ENCODE measurements at places on chromosomes 3 and 15.

DNA sequence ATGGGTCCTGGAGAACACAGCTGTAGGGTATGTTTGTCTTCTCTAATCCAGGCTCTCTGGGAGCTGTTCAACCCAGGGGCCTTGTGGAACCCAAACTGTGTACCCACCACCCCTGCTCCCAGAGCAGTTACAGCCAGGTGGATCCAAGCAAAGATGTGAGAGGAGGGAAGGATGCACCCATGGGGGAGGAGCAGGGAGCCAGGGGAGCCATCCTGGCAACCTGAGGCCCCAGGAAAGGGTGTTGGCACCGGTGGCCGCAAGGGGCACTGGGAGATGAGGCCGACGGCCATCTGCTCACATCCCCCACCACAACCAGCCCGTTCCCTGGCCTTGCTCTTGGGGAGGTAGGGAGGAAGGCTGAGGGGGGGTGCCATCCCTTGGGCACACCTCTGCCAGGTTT is 43.2 kb downstream of the CMTM6 start:
- no peak for DNase-seq

GRCh38 chr3:141383555-141384129 is 15.3 kb downstream of the ZBTB38 start:
- DNase-seq = no peak

- DNase-seq = no peak
Measured at GRCh38 chr3:183517607-183518006, 37.9 kb downstream of the KLHL6 start.

DNA sequence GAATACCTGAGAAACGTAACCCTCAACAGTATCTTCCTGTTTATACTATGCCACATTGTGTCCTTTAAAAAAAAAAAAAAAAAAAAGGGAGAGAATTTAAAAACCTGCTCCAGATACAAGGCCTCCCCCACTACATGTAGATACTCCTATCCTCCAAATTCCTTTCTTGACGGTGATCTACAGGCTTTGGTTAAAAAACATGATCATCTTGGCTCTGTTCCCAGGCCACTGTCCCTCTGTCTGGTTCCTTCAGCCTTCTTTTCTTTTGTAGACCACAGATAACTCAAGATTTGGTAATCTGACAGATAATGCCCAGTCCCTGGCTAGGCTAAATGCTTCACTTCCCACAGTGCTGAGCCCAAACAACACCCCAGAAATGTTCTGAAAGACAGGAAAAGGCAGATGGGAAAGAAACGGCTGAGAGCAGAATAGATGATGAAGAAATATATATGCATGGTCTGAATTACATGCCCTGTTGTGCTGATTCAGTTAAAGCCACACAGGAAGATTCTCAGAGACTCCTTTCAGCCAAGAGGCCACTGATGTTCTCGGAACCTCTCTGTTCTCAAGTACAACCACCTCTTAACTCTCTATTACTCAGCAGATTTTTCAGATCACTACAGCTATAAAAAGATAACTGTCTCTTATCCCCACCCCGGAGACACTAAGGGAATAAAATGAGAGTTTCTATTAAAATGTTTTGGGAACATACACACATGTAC is 48.3 kb downstream of the NPTN start:
- no peak for DNase-seq

GRCh38 chr3:183028416-183028815 is 48.1 kb upstream of the DCUN1D1 start:
- DNase-seq = no peak

DNA sequence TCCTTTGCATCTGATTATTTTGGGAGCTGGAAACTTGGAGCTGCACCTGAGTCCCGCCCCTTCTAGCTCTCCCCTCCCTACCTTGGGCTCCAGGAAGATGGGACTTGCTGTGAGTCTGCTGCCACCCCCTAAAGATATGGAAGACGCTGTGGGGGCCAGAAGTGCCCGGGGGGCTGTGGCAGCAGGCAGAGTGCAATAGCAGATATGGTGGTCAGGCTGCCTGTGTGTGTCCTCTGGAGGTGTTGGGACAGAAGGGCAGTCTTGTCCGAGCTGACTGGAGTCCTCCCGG is 485 bp downstream of the PAK6 start:
- DNase-seq = no peak

GRCh38 chr3:83224101-83224868 is 1462.8 kb upstream of the GBE1 start:
- no peak for DNase-seq

DNA sequence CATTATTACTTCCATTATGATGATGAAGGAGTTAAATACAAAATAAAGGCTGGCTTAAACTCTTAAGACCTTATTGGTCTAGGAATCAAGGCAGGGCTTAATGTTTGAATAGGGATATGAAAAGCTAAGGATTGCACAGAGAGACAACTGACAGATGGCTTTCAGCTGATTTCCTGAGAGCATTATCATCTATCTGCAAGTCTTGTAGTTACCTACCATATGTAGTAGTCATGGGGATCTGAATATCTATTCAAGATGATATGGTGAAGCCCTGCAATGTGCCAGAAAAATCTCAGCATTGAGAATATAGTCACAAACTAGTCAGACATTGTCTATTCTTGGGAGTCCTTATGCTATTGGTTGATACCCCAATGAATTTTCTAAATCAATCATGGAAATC is 47.5 kb upstream of the CHMP2B start:
- no peak for DNase-seq

GRCh38 chr3:188465311-188465710 is 311.4 kb downstream of the LPP start:
- no peak for DNase-seq

DNA sequence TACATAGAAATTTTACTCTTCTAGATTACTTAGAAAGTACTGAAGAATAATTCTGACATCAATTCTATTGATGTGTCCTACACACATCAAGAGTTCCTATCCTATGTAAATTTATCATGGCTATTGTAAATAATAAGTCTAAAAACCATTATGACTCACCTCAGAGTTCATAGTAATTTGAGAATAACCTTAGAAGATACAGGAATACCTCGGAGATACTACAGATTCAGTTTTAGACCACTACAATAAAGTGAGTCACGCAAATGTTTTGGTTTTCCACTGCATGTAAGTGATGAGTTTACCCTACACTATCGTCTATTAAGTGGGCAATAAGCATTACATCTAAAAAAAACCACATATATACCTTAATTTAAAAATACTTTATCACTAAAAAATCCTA is 74.8 kb downstream of the NR1I2 start:
- no peak for DNase-seq

GRCh38 chr3:57557085-57557537 is 1.0 kb downstream of the PDE12 start:
- no peak for DNase-seq

DNA sequence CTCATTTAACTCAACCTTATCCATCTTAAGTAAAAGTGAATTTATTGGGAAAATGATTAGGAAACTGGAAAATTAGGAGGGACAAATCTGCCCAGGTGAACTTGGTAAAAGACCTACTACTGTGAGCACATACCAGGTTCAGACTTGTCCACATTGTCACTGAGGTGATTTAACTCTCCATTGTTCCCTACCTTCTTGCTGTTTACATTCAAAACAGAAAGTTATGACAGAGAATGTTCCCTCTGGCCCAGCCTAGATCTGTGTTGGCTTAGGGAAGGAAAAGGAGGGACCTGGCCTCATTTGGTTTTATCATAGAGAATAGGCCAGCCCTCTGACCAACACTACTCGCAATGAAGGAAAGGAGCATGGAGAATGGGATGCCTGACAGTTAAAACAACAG is 117.6 kb downstream of the SATB1 start:
- DNase-seq = no peak

DNA sequence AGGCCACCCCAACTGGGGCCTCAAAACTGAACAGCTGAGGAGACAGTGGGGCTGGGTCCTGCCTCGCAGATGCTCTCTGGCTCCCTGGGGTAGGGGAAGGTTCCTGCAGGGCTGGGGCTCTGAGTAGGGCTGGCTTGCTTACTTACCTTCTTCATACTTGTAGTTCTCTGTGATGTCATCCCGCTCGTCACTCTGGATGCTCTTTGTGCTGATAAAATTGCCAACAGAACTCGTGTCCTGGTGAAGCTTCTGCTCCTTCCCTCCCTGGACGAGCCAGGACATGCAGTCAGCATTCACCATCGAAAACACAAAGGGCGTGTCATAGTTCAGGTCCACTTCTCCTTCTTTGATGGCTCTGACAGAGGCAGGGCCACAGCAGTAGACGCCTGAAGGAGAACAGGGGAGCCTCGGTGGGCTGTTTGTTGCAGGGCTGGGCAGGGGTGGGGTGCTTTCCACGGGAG is 17.9 kb upstream of the EPB42 start:
- no peak for DNase-seq

DNA sequence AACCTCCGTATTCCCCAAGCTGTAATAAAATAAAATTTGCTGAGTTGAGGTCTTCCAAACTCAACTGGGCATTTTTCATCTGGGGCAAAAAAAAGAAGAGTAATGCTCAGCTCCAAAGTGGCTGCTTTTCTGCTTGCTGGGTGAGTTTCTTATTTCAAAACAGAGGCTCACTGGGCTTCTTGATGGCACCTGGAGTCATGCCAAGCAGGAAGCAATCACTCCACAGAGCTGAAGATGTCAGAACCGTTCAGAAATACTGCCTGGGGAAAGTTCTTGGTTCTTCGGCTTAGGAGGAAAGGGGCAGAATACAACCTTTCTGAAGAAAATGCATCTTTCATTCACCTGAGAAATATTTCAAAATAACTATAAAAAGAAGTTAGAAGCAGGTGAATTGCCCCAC is 4.1 kb downstream of the CCR9 start:
- DNase-seq = no peak

- DNase-seq = no peak
Measured at GRCh38 chr3:75089841-75090240, 475.4 kb upstream of the CNTN3 start.

GRCh38 chr3:155778462-155778861 is 27.6 kb downstream of the C3orf33 start:
- DNase-seq = no peak

GRCh38 chr3:101936419-101937356 is 87.4 kb downstream of the NFKBIZ start:
- peak; percentile 89 for DNase-seq

- peak; percentile 32 for DNase-seq
Measured at GRCh38 chr3:39065197-39065596, 13.4 kb downstream of the WDR48 start.

GRCh38 chr3:157294953-157295352 is 135.0 kb upstream of the CCNL1 start:
- DNase-seq = no peak

DNA sequence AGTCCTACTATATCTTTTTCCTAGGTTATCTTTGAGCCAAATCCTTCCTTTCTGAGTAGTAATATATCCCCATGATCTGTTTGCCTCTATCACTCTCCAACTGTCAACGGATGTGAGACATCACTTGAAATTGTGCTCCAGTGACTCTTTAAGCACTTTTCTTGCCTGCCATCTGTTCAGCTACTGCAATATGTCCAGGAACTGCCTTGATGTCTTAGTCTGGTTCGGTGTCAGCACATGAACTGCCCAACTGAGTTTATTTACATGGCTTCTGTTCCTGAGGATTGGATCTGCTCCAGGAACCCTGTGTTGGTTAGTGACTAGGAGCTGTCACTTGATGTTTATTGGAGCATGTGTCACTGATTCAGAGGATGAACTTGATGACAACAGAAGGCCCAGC is 116.5 kb downstream of the SLC9A9 start:
- no peak for DNase-seq

GRCh38 chr3:154522036-154522602 is 92.1 kb upstream of the GPR149 start:
- no peak for DNase-seq

DNA sequence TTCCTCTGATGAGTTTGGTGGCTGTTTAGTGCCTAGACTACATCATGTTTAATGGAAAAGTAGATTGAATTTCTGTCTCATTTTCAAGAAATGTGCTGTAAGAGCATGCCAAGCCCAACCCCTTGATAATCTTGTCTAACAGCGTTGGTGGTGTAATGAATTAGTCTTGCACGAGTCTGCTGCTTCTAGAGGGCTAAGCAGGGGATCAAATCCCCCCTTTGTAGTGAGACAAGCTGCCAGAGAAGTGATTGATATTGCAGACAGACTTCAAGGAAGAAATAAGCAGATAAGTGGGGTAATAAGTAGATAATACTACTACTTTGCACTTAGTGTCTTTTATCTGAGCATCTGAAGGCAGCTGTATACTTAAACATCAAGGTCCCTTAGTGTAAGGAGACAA is 141.4 kb downstream of the TP63 start:
- no peak for DNase-seq

GRCh38 chr3:136914739-136915138 is 43.0 kb upstream of the IL20RB start:
- DNase-seq = no peak

All from kidney epithelial cell (primary cell).